ENCODE measurements at places on chromosomes 4 and X.

GRCh38 chrX:3312109-3312508, 34.3 kb downstream of the MXRA5 start:
- DNase-seq = no peak

DNA sequence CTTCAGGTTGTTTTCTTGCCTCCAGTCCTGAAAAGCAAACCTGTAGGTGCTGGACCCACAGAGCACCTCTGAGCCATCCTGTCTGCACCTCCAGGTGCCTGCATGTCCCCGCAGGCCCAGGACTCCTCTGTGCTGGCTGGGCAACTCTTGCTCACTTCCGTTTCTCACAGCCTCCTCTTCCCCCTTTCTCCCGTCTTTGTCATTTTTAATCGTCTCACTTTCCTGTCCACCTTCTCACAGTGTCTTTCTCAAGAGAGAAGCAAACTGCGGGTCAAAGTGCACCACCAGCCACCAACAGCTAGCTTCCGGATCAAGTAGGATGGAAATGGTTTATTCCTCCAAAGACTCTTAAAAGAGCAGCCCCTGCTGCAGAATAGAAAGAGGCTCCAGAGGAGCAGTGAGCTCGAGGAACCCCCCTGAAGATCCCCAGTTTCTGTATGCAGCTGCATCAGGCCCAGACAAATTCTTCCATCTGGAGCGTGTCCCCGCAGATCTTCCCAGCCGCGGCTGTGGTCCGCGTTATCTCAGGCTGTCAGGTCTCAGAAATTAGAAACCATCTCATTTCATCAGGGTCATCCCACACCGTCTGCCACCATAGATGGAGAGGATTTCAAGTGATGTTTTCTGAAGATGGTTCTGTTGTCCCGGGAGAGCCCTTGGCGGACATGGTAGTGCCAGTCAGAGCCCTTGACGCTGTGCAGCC, 87.7 kb downstream of the FHDC1 start:
- no peak for DNase-seq

GRCh38 chr4:76898385-76898692, 395 bp upstream of the SOWAHB start:
- DNase-seq = no peak

GRCh38 chr4:65139998-65140397, 530.3 kb downstream of the EPHA5 start:
- no peak for DNase-seq

- DNase-seq = no peak
Observed at GRCh38 chr4:6270636-6271121, 1.0 kb downstream of the WFS1 start.

GRCh38 chr4:175351473-175351872, 433.3 kb downstream of the ADAM29 start:
- no peak for DNase-seq

DNA sequence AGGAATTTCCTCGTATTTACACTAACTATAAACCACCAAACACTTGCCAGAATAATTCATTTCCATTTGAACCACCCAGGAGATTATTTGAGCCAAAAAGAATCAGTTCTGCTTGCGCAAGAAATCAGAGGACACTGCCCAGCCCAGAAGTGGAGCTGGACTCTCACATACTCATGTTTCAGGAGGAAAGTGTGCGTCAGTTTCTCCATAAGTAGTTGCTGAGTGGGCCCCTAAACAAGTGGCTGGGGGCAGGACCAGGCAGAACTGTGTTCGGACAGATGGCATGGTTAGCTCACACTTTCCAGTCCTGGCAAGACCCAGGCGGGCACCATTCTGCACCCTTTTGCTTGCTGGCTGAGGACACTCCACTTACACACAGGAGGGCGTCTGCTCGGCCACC, 38.8 kb downstream of the BTC start:
- DNase-seq = no peak

- DNase-seq = no peak
Observed at GRCh38 chrX:78595901-78596502, 63.1 kb downstream of the RTL3 start.

GRCh38 chr4:3372264-3372932, 69.4 kb upstream of the HGFAC start:
- no peak for DNase-seq

- no peak for DNase-seq
Observed at GRCh38 chr4:57665806-57666205, 555.6 kb upstream of the IGFBP7 start.
